Thoracic aorta endothelial cell (primary cell): ENCODE measurements at places on chromosomes 4 and X. TPM values are rescaled to one million over a fixed set of nuclear protein-coding genes. Genes with fewer than 3 reads are reported as not detected.

RENBP gene
- total RNA-seq: 2.3 and 3.1 TPM in 2 replicates

MAGEA1 gene
- not detected in 2 replicates for total RNA-seq

SPINK2 gene
- not detected in 2 replicates for total RNA-seq

HSPA4L gene
- total RNA-seq: 29.3 and 30.5 TPM in 2 replicates

GLRB gene
- total RNA-seq: 3.5 and 5.6 TPM in 2 replicates

ZNF711 gene
- total RNA-seq: 4.0 and 6.8 TPM in 2 replicates

CTSO gene
- total RNA-seq: 5.7 and 6.9 TPM in 2 replicates

HSD17B13 gene
- 0.07 and 0.13 TPM in 2 replicates for total RNA-seq

ACOX3 gene
- total RNA-seq: 26.5 and 35.4 TPM in 2 replicates

TAB3 gene
- total RNA-seq: 19.7 and 23.3 TPM in 2 replicates

ZNF157 gene
- total RNA-seq: under 0.01 TPM in 1 of 2 replicates, not detected in the other

PRR32 gene
- not detected in 2 replicates for total RNA-seq

ARHGAP36 gene
- total RNA-seq: under 0.01 TPM in 1 of 2 replicates, not detected in the other

SHROOM4 gene
- total RNA-seq: 54.1 and 82.8 TPM in 2 replicates

LGI2 gene
- total RNA-seq: under 0.01 and 0.14 TPM in 2 replicates

SMIM14 gene
- total RNA-seq: 15.2 and 18.4 TPM in 2 replicates

SATL1 gene
- total RNA-seq: not detected in 2 replicates

TLR2 gene
- total RNA-seq: under 0.01 and 0.14 TPM in 2 replicates

DMRTC1 gene
- not detected in 2 replicates for total RNA-seq

RIBC1 gene
- 0.13 TPM in 1 of 2 replicates, not detected in the other for total RNA-seq

SMIM10L2A gene
- 0.29 and 0.53 TPM in 2 replicates for total RNA-seq

ZBTB49 gene
- 5.4 and 12.4 TPM in 2 replicates for total RNA-seq

DIPK2B gene
- 3.3 and 39.3 TPM in 2 replicates for total RNA-seq

PLS3 gene
- 730 and 748 TPM in 2 replicates for total RNA-seq

EBP gene
- total RNA-seq: 89.1 and 143 TPM in 2 replicates

CBLL2 gene
- total RNA-seq: not detected in 2 replicates

EFHC2 gene
- 0.07 TPM in 1 of 2 replicates, not detected in the other for total RNA-seq

C4orf51 gene
- total RNA-seq: not detected in 2 replicates

ZC4H2 gene
- total RNA-seq: 14.1 and 15.3 TPM in 2 replicates

ATP2B3 gene
- not detected in 2 replicates for total RNA-seq

RAPGEF2 gene
- 80.3 and 104 TPM in 2 replicates for total RNA-seq

ZBTB33 gene
- total RNA-seq: 38.0 and 44.4 TPM in 2 replicates

SPATA18 gene
- total RNA-seq: 10.3 and 14.6 TPM in 2 replicates

BEND4 gene
- 0.13 and 2.4 TPM in 2 replicates for total RNA-seq

TRMT44 gene
- 18.1 and 20.5 TPM in 2 replicates for total RNA-seq

SMIM31 gene
- not detected in 2 replicates for total RNA-seq

MRPL1 gene
- total RNA-seq: 61.5 and 72.6 TPM in 2 replicates
